Renal cortical epithelial cell (primary cell): ENCODE measurements at places on chromosomes 13 and 19. TPM values are rescaled to one million over a fixed set of nuclear protein-coding genes. Genes with fewer than 3 reads are reported as not detected.

The UBE2L5 gene
- total RNA-seq: not detected in 2 replicates

The ETHE1 gene
- total RNA-seq: 144 and 213 TPM in 2 replicates

The IGFL3 gene
- not detected in 2 replicates for total RNA-seq

- DNase-seq: no peak
These were observed 158.8 kb upstream of the TMTC4 start for GRCh38 chr13:100833427-100833826.

GRCh38 chr13:27970382-27971235, 1.5 kb upstream of the CDX2 start:
- no peak for DNase-seq

- DNase-seq: no peak
These were observed 59.5 kb downstream of the MCF2L start for GRCh38 chr13:113028336-113029060.

DNA sequence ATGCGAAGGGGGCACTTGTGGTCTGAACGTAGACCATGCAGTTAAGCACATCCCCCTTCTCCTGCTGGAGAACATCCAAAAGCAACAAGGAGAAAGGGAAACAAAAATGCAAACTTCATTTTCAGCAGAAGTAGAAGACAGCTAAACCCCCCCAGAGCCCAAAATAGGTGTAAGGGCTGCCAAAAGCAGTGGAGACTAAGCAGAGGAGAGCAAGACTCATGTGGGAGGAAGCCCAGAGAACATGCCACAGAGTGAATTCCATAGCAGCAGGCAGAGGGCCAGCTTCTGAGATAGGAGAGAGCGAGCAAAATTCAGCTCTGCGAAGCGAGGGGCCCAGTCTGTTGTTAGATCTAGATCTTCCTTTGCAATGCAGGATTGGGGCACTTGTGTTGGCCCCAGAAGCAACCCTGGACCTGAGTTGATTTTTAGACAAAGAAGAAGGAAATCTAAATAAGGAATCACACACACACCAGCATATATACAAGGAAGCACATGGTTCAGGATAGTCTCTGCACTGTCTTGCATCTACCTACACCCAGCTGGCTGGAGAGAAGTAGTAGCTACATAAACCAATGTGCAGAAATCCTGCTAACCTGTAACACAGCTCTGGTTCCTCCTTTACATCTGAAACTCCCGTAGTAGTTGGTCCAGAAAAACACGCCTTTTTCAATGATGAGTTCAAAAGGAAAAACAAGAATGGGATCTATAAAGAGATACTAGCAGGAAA, 199.6 kb downstream of the SPRY2 start:
- no peak for DNase-seq

DNA sequence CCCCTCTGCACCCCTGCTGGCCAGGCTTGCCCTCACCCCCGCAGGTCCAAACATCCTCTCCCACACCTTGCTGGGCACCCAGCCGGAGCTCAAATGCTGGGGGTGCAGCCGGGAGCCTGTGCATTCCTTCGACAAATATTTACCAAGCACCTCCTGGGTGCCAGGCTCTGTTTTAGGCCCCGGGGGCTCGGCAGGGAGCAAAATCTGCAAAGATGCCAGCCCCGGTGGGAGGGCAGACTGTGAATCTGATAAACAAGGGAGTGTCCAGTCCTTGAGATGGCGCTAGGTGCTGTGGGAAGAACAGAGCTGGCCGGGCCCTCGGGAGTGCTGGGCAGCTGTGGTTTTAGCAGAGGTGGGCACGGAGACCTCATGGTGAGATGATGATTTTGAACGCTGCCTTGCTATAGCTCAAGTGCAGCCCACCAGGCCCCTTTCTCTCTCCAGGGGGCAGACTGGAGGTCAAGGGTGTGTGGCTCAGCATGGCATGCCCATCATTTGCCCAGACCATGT, 10.6 kb downstream of the NFIX start:
- DNase-seq: no peak

GRCh38 chr19:1503089-1503924, 9.5 kb downstream of the ADAMTSL5 start:
- DNase-seq: no peak

- no peak for DNase-seq
These were observed 45.7 kb downstream of the C1QTNF9 start for GRCh38 chr13:24355103-24355502.
